ENCODE measurements at places on chromosomes 1 and 21.

- peak; percentile 56 for DNase-seq
Measured at GRCh38 chr1:165891111-165891860, 63.9 kb downstream of the UCK2 start.

DNA sequence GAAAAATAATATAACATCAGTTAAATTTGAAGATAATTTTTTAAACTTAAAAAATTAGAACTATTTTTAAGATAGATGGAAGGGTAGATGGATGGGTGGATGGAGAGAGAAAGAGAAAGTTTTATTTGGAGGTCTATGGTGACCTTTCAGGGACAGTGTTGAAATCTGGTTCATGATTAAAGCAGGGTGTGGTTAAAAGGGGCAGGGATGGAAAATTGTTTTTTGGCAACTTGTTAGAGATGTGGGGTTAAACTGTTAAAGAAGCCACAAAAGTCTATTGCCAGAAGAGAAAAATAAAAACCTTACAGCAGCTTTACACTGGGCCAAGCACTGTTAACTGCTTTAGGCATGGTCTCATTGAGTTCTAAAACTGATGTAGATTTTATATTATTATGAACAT, 134.9 kb upstream of the GORAB start:
- DNase-seq: no peak

DNA sequence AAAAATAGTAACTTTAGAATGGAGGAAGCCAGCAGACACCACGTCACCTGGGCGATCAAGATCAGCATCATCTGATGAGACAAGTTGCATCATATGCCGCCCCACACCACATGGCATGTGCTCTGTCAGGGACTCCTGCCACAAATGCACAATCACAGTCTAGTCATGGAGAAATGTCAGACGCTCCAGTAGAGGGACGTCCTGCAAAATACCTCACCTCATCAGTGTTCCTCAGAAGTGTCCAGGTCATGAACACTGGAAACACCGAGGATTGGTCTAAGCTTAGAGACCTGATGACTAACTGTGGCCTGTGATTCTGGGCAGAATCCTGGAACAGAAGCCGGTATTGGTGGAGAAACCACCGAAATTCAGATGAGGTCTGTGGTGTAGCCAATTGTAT, 14.3 kb downstream of the ADARB1 start:
- no peak for DNase-seq

DNA sequence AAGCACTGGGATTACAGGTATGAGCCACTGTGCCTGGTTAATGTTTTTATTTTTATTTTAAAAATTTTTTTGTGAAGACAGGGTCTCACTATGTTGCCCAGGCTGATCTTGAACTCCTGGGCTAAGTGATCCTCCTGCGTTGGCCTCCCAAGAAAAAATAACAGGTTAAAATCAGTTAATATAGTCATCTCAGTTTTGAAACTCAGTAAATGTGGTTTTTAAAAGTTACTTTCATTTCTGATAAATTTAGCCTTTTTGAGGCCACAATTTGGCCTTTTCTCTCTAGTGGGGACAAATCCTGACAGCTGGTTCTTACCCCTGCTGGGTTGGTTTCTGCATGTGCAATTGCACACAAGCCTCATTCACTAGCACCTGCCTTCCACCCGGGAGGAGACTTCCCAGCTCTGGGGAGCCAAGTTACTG, 13.3 kb downstream of the PMF1 start:
- DNase-seq: peak; percentile 68

DNA sequence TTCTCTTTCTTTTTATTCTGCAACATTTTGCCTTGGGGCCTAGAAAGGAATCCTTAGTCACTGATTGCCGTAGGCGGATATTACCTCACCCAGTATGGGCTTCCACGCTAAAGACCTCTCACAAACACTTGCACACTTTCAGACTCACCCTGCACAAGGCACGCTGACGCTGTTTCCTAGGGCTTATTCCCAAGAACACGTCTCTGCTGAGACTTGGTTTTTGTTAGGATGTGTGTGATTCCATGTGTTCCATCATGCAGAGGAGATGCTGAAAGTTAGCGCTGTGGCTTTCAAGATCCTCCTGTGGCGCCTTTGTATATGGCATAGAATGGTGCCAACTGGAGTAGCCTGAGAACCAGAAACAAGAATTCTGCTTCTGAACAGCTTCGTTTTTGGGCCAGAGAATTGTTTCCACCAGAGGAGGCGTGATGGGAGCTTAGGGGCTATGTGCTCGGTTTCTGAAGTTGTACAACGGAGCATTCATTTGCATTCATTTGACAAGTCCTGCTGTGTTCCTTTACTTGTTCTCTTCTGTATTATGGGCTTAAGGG, 297.0 kb downstream of the DISC1 start:
- DNase-seq: no peak

DNA sequence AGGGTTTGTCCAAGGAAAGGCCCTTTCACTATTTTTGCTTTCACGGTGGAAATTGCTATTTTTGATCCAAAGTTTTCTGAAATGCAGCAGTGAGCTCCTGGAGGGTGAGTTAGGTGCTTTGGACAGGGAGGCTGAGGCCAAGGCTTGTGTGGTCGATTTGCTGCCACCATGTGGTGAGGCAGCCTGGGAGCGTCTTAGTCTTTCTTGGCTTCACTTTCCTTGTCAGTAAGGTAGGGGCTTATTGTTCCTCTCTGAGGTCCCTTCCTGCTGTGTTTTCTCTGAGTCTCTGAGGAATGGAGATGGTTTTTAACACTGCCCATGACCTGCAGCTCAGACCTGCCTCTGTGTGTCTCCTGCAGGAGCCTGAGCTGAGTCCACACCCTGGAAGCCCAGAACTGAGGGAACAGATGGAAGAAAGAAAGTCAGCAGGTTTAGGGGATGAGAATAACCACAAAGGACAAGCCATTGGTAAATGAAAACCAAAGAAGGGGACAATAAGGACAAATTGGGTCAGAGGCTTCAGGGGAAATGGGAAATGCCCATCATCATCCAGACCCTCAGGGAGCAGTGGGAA, 20.1 kb upstream of the S100A10 start:
- peak; percentile 60 for DNase-seq

DNA sequence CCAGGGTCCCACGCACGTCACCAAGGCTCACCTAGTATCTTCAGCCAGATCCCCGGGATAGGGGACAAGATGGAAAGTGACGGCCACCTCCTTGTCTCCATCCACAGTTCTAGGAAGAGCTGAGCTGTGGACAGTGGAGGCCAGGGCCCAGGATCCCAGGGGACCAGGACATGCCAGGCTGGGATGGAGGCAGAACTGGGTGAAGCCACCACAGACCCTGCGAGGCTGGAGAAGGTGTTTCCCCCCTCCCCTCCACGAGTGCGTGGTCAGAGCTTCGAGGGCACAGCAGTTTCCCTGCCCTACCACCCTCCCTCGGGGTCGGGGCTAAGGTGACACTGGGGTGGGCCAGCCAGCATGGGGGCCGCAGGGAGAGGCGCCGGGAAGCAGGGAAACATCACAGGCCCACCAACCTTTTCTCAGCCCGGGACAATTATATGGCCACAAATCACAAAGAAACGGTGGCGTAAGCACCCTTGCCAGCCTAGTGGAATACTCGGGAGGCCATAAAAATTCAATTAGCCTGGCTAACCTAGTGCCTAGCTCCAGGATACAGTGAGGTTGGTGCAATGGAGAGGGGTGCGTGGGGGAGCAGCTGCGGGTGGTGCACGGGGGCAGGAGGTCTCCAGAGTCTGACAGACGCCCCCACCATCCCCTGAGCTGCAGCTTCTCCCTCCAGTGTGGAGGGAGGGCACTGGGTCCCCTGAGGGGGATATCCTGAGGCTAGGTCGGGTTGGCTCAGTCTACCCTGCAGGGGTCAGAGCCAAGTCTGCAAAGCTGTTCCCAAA, 13.4 kb downstream of the DRAXIN start:
- no peak for DNase-seq

- DNase-seq: no peak
Measured at GRCh38 chr1:41855713-41856112, 63.0 kb downstream of the HIVEP3 start.

DNA sequence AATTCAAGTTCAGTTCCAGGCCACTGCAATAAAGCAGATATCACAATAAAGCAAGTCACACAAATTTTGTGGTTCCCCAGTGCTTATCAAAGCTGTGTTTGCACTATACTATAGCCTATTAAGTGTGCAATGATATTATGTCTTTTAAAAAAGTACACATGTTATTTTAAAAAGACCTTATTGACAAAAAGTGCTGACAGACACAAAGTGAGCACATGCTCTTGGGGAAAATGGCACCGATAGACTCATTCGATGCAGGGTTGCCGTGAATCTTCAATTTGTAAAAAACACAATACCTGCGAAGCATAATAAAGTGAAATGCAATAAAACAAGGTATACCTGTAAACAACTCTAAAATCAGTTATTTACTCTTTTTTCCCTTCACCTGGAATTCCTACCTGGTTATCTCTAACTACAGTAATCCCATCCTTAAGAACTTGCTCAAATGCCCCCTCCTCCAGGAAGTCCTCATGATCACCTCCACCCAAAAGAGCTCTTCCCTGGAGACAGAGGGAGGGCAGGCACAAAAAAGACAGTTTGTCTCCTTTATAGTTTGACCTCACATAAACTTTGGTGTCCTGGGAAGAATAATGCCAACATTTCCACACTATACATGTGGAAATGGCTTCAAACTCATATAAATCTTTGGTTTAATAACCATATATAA, 9.7 kb upstream of the C1orf198 start:
- no peak for DNase-seq

DNA sequence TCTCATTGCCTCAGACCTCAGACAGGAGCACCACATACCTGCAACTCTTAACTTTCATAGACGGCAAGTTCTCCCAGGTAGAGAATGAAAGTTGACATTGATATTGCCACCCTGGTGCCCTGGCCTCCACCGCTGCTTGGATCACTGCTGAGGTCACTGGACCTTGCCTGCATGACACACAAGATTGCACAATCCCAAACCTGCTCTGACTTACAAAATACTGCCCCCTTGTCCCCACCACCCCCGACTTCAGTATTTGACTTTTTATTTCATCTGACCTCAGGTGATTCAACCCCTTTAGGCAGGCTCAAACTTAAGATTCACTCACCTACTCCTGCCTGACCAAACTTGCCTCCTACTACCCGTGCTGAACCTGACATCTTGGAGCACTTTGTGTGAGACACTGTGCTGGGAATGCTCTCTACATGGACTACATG, 43.1 kb upstream of the S1PR1 start:
- DNase-seq: no peak

- no peak for DNase-seq
Measured at GRCh38 chr1:11822091-11822490, 16.1 kb downstream of the CLCN6 start.

- no peak for DNase-seq
Measured at GRCh38 chr1:87450136-87450535, 121.5 kb downstream of the LMO4 start.

DNA sequence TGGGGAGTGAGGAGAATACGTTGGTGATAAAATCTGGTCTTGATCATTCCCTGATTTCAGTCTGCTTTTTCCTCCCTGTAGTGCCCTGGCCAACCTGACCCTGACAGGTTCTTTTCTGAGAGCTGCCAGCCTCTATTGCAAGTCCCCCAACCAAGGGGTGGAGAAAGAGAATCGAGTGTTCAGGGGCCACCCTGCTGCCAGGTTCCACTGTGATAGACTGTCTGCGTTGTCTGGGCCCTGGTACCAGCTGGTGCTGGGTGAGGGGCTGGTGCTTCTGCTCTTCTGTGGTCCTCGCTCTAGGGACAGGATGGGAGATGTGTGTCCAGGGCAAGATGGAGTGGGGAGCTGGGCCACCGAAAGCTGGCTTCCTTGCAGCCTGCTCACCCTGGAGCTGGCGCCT, 214.6 kb downstream of the CAMTA1 start:
- DNase-seq: no peak

- DNase-seq: no peak
Measured at GRCh38 chr1:114131526-114132220, 22.0 kb downstream of the SYT6 start.

- peak; percentile 65 for DNase-seq
Measured at GRCh38 chr1:206808615-206809014, 36.3 kb upstream of the IL10 start.

DNA sequence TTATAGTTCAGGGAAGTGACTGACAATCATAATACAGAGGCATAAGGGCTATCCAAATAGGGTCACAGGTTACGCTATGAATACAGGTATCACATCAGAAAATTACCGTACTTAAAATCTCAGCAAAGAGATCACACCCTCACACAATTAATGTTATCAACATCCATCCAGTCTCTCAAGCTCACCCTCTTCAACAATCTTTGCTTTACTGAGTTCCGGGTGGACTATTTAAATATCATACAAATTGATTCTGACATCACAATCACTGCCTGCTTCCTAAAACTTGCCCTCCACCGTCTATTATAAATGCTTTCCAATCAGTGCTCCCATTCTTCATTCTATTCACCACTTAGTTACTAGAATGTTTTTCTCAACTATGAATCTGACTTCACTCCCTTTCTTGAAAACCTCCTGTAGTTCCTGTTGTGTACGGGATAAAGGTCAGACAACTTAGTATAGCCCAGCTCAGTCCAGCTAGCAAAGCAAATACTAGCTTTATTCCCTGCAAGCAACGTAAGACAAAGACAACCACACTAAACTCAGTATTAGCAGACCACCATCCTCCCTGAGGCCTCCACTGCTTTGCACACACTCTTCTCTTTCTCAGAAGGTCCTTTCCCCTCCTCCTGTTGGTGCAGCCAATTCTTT, 398.7 kb downstream of the SMYD3 start:
- no peak for DNase-seq

- DNase-seq: no peak
Measured at GRCh38 chr1:115665319-115666096, 23.7 kb downstream of the VANGL1 start.

GRCh38 chr1:67738401-67738800, 53.4 kb downstream of the GADD45A start:
- no peak for DNase-seq

DNA sequence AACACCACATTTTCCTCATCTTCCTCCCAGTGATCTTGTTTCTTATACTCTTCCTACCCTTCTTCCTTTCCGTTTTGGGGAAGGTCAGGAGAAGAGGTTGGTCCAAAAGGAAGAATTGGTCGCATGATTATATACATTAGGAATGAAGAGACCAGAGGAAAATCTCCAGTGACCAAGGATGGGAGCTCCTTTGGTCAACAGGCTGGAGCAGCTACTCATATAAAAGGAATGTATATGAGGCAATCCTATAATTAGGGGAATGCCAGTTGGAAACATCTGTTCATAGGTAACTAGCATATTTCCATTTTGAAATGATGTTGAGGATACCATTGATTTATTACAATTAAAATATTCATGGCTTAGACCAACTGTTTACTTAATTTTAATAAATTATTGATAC, 114.5 kb downstream of the LRRC40 start:
- no peak for DNase-seq

GRCh38 chr1:192575499-192576189, at the start of gene RGS1:
Gene RGS1, plus strand, starts transcription at chr1:192575773. Its CDS starts 20 bp downstream, at chr1:192575793.
- DNase-seq: no peak

- no peak for DNase-seq
Measured at GRCh38 chr1:25110036-25110435, 122.3 kb downstream of the SYF2 start.

GRCh38 chr1:208036918-208037766, 126.2 kb upstream of the CD34 start:
- DNase-seq: no peak

- DNase-seq: peak; percentile 81
Measured at GRCh38 chr1:59057211-59057694, 239.6 kb upstream of the FGGY start.

All from myocyte (in vitro differentiated cells).